ENCODE measurements at places on chromosomes 3 and 15. TPM values are rescaled to one million over a fixed set of nuclear protein-coding genes. Genes with fewer than 3 reads are reported as not detected.

DNA sequence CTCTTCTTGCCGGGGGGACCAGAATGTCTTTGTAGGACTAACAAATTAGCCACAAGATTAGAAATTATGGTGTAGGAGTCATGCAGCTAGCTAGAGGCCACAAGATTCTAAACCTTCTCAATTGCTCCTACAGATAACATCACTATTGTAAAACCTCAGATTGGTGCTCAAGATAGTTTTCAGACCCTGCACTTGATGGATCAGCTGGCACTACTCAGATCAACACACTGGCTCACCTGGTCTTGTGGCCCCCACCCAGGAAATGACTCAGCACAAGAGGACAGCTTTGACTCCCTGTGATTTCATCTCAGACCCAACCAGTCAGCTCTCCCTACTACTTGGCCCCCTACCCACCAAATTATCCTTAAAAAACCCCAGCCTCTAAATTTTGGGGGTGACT, 124.1 kb upstream of the RASGRP1 start:
- DNase-seq: no peak

GRCh38 chr15:89818287-89818686, 3.6 kb upstream of the ANPEP start:
- DNase-seq: no peak

- DNase-seq: no peak
Measured at GRCh38 chr3:6282918-6283317, 578.0 kb upstream of the GRM7 start.

- DNase-seq: no peak
Measured at GRCh38 chr15:47352217-47352616, 365.1 kb upstream of the SEMA6D start.

- no peak for DNase-seq
Measured at GRCh38 chr15:45948181-45948621, 313.4 kb downstream of the SQOR start.

DNA sequence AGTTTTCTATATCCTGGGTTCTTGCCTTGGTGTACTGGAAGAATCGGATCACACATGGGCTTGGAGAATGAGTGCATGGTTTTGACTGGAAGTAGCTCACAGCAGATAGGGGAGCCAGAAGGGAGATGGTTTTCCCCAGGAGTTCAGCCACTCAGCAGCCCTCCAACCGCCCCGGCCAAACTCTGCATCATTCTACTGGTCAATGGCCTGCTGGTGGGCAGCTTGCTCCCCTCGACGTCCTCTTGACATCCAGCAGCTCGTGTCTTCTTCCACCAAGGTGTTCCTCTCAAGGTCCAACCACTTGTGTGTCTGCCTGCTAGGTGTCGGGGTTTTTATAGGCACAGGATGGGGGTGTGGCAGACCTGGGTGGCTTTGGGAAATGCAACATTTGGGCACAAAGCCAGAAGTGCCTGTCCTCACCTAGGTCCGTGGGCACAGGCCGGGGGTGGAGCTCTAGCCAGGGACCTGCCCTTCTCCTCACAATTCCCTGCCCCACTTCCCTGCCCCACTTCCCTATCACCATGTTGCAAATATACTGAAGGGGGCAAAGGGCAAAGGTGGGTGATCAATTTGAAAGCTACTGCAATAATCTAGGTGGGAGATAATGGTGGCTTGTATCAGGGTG, 3.0 kb upstream of the GTPBP8 start:
- no peak for DNase-seq

DNA sequence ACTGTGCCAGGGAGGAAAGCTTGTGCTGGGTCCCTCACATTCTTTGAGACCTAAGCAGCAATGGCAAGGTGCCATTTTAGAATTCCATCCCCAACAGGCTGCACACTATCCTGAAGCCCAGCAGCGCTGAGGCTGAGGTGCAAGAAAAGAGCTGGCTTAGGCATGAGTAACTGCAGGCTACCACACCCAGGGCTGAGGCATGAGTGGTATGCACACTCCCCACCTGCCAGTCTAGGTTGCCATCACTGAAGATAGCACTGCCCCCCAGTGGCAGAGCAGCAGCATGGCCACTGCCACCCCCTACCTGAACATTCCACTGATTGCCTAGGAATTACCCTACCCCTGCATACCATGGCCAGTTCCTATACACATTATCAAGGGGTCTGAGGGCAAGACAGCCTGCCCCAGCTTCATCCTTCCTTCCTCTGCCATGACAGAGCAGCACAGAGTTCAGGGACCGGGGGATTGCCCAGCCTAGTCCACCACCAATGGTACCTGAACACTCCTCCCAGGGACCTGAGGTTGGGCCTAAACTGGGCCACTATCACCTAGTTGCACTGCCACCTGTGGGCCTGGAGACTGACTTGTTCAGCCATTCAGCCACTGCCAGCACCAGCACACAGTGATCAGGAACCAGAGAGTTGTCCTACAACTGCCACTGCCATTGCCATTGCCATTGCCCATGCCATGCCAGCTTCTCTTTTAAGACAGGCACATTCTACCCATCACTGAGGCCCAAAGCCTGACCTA, 129.8 kb downstream of the SATB1 start:
- no peak for DNase-seq

DNA sequence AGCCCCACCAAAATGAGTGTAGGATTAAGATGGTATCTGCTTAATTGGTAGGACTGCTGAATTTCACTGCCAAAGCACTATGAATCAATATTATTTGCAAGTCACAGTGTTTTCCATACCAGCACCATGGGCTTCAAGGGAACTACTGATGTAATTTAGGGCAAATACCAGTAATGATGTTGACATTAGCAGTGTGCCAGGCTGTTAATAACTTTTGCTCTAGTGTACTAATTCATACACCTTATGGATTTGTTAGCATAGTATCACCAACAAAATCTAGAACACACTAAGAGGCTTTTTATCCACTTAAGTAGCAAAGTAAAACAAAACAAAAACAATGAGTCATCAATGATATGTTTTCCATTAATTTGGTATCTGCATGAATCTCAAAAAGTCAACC, 888.2 kb downstream of the CADM2 start:
- no peak for DNase-seq

DNA sequence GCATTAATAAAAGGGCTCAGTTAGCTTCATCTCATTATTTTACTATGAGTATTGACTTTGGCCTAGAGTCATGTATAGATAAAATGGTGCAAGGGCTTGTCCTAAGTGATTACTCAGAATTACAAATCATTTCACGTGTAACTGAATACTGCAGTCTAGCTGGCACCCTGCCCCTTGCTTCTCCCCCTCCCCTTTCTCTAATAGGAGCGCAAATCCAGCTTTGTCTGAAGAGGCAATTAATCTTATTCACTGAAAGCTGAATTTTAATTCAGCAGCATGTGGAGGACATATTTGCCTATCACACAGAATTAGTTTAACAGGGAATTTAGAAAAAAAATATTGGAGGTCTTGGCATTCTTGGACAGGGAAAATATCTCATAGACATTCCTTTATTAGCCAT, 412.1 kb upstream of the DPH6 start:
- DNase-seq: no peak

DNA sequence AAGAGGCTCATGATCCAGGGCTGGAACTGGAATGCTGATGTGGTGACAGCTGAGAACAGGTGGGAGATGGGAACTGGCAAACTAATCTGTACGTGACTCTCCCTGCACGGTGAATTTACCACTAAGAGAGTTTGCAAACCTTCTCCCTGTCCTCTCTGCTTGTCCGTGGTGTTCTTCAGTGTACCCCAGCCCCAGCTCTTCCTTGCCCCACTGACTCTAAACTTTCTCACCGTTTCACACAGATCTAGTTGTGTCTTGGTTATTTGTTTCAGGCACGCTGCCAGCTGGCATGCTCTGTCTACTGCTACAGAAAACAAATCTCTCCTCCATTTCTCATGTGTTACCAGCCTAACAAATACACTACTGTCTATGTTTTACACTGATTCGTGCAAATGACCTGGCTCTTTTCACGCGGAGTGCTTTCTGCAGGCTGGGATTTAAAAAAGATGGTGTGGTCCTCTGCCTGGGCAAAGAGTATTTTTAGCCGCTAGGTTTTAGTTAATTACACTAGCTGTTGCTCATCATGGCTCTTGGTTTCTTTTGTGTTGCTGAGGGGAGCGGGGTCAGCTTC, 192.7 kb upstream of the LRIG1 start:
- DNase-seq: no peak

- DNase-seq: no peak
Measured at GRCh38 chr15:72140088-72140487, 21.9 kb downstream of the SENP8 start.

DNA sequence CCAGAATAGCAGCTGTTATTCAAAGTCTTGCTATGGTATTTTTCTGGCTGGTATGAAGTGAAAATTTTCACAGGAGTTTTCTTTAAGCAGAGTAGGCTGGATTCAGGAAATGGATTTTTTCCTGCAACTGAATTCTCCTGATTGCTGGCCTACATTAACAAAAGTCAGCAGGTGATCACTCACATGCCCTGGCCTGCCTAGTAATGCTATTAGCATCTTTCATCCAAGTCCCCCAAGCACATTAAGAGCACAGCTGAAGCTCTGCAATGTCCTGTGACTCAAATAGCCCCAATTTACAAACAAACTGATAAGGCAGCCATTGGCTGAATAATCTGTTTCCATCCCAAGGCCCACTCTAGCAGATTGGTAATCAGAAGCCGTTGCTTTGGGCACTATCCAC, 688.3 kb upstream of the LMCD1 start:
- DNase-seq: no peak

- DNase-seq: no peak
Measured at GRCh38 chr3:67648229-67648628, 6.2 kb downstream of the SUCLG2 start.

GRCh38 chr3:189457631-189458412, 173.4 kb upstream of the TP63 start:
- no peak for DNase-seq

- DNase-seq: no peak
Measured at GRCh38 chr15:34334672-34335071, 2.9 kb downstream of the SLC12A6 start.

DNA sequence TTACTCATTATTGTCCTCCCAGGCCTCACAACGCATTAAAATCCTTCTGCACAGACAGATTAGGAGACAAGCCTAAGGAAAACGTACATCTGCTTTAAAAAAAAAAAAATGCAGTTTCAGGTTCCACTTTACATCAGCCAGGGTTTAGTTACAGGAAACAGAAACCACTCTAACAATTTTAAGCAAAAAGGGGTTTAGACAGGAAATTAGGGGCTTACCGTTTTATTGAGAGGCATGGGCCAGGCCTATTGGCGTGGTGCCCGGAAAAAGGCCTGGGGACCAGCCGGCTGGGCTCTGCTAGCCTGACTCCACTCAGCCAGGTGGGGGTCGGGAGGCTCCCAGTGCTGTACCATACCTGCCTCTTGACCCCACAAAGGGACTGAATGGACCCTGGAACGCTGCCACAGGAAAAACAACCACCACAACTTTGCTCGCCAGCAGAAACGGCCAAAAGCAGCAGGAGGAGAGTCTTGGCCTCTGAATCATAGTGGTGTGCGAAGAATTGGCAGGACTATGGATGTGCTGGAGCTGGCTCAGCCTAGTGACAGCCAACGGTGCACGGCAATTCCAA, 124.3 kb downstream of the CHSY1 start:
- peak; percentile 74 for DNase-seq

GRCh38 chr15:63576441-63576840, 20.7 kb upstream of the FBXL22 start:
- no peak for DNase-seq

DNA sequence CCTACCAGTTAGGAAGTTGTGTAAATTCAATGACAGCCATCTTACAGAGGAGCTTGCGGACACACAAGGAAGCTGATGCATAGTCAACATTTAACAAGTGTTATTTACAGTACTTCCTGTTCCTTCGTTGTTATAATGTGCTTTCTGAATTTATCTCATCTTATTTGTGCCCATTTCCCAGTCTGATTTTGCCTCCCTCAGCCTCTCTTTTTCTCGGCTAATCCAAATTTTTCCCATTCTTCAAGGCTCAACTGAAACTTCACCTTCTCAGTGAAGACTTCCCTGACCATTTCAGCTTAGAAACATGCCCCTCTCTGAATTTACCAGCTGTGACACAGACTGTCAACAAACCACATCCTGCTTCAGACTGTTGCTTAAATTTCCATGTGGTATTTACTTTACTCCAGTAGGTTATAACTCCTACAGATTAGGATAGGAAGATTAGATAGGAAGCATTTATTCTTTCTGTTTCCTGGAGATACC, 55.7 kb upstream of the CP start:
- peak; percentile 60 for DNase-seq

DNA sequence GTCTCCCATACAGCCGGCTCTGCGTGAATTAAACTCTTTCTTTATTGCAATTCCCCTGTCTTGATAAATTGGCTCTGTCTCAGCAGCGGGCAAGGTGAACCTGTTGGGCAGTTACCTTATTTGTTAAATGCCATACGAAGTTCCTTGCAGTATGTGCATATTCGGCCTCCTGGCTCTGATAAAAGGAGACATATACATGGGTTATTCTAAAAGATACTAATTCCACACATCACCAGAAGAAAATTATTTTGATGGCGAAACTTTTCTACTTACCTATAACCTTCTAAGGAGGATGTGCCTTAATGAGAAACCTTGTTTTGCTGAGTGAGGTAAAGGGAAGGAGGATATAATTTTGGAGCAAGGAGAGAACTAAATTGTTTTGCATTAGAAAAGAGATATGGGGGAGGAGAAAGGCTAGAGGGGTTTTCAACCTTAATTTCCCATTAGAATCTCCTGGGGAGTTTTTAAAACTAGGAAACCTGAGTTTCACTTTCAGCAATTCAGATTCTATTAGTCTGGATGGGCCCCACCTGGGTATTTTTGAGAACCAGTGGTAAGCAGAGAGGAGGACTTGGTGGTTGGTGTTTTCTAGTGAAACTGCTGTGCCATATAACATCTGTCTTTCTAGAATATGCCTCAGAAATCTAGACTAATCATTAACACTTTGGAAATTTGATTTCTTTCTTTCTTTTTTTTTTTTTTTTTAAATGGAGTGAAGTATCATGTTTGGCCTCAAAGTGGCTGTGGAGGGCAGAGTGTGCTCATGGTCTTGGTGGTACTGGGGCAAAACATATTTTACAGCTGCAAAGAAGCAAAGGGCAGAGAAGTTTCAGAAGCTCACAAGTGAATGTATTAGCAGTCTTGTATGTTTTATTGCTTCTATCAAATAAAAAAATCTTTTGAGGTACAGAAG, 23.0 kb downstream of the NANOGP8 start:
- DNase-seq: no peak

- DNase-seq: no peak
Measured at GRCh38 chr3:113712129-113712528, 15.7 kb upstream of the USF3 start.

DNA sequence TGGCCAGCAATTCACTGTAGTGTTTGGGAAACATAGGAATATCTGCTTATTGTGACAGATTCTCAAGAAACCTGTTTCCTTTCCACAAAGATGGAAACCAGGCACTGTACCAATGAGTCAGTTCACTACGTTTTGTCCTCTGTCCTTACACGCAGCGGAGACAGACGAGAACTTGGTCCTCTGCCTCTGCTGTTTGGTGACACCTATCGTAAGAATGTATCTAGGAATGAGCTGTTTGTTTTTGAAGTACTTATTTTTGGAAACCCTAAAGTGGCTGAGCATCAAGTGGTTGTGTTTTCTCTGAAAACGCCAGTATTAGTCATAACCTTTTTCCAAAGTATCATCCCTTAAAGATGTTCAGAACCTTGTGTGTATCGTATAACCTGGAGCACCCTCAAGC, 93.0 kb downstream of the PGPEP1L start:
- DNase-seq: peak; percentile 39

- DNase-seq: no peak
Measured at GRCh38 chr15:47577461-47577860, 139.8 kb upstream of the SEMA6D start.

GRCh38 chr3:106401666-106402490, 533.1 kb upstream of the CBLB start:
- no peak for DNase-seq

ANKRD34C gene
- total RNA-seq: not detected

GJD2 gene
- not detected for total RNA-seq

ACSBG1 gene
- total RNA-seq: not detected

ISLR2 gene
- not detected for total RNA-seq

LRRC2 gene
- 0.85 TPM for total RNA-seq

SAMD7 gene
- total RNA-seq: not detected

Measured in pulmonary artery endothelial cell (primary cell).